ENCODE measurements at places on chromosomes 1 and 21.

DNA sequence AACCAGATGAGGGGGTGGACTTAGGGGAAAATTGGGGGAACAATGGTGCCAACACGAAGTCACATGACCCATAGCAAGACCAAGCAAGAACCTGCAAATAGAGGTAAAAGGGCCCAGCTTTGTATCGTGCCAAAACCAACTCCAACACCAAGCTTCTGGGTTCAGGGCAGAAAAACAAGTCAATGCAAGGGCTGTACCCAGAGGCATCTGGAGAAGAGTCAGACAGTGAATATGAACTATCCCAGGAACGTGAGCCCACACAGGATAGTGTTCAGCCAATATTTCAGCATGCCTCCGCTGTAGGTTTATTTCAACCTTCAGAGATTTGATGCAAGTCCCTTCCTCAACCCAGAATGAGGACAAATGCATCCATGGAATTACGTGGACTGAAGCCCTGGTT, 15.0 kb upstream of the ZMYM6 start:
- no peak for DNase-seq

- DNase-seq = no peak
These were observed 6.6 kb downstream of the GOLT1A start for GRCh38 chr1:204207136-204207616.

DNA sequence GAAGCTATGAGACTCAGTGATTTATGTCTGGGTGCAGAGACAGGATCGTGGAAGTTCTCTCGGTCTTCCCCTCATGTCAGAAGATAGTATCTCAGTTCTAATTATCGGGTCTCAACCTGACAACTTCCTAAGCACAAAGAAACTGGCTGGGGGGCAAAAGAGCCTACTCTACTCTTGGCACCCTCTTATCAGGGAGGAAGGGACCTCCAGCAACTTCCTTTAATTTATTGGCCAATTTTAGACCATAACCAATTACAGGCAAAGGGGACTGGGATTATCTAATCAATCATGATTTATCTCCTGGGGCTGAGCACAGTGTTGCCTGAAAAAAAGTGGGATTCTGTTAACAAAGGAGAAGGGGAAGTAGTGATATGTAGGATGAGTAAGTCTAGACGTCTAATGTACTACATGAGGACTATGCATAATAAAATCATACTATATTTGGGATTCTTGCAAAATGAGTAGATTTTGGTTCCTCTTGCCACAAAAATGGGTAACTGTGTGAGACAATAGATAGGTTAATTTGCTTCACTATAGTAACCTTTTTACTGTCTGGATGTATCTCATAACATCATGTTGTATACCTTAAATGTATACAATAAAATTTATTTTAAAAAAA, 98.8 kb downstream of the ZFYVE9 start:
- no peak for DNase-seq

DNA sequence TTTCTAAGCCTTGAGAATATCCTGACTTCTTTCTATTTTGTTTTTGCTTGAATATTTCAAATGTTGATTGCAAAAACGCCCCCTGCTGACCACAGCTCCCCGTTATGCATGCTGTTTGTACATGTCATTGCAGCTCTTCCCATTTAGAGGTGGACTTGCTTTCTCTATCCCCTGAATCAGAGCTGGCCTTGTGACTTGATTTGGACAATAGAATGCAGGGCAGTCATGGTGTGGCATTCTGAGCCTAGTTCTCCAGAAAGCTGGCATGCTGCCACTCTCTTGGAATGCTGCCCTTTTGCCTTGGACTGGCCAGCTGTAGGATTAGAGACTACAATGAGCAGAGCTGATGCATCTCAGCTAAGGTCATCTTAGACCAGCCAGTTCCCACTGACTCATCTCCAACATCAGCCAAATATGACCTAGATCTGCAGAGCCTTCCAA, 1561.5 kb downstream of the MRPL39 start:
- peak; percentile 68 for DNase-seq

DNA sequence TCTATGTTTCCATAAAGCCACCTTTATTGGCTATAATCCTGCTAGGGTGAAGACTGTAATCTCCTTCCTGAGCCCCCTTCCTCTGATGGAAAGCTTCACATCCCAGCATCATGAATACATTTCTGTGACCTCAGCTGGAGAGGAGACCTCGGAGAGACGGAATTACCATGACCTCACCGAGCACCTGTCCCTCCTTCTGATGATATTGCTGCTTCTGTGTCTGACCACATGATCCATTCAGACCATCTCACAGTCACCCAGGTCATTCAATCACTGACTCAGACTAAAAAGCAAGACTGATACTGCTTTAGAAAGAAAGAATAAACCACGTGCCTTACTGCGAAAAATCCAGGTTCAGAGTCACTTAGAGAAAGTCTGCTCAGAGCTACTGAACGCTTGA, 8.8 kb downstream of the KCND3 start:
- no peak for DNase-seq

- peak; percentile 34 for DNase-seq
These were observed 659 bp downstream of the FAF1 start for GRCh38 chr1:50959303-50959912.
